Liver (tissue), 10 donors: ENCODE measurements at places on chromosomes 3 and 15. TPM values are rescaled to one million over a fixed set of nuclear protein-coding genes. Genes with fewer than 3 reads are reported as not detected.

SENP5 gene
- 26.9 TPM for total RNA-seq

HACL1 gene
- total RNA-seq = 46.9 TPM

TBC1D21 gene
- not detected for total RNA-seq

SLC9C1 gene
- total RNA-seq = not detected

GOLGA8T gene
- 0.08 TPM for total RNA-seq

LIPH gene
- total RNA-seq = 0.23 TPM

SLCO3A1 gene
- total RNA-seq = 1.6 TPM

SLC2A2 gene
- total RNA-seq = 506 TPM

FETUB gene
- total RNA-seq = 10.8 TPM

SYNM gene
- total RNA-seq = 1.0 TPM

CKMT1A gene
- total RNA-seq = 0.65 TPM

LIPC gene
- total RNA-seq = 136 TPM

CADM2 gene
- total RNA-seq = 0.92 TPM

UROC1 gene
- total RNA-seq = 5.9 TPM

GABRG3 gene
- total RNA-seq = not detected

PYGO1 gene
- 2.9 TPM for total RNA-seq

SLC28A1 gene
- total RNA-seq = 39.7 TPM

LRRC49 gene
- 0.33 TPM for total RNA-seq

RBMS3 gene
- 6.8 TPM for total RNA-seq

SRGAP3 gene
- 4.2 TPM for total RNA-seq

SH3GL3 gene
- total RNA-seq = not detected

TM2D3 gene
- 22.0 TPM for total RNA-seq

DLL4 gene
- total RNA-seq = 3.5 TPM

CCR8 gene
- total RNA-seq = not detected

PLS1 gene
- 21.9 TPM for total RNA-seq

SPTBN5 gene
- 0.14 TPM for total RNA-seq

LDHAL6B gene
- not detected for total RNA-seq

XCR1 gene
- total RNA-seq = under 0.01 TPM

GOLGA6A gene
- total RNA-seq = 1.4 TPM

SHF gene
- total RNA-seq = 15.2 TPM

IL5RA gene
- total RNA-seq = 0.08 TPM

ANKRD63 gene
- total RNA-seq = not detected

LCTL gene
- total RNA-seq = not detected

IL17RD gene
- total RNA-seq = 0.47 TPM

SERPINI2 gene
- not detected for total RNA-seq

CTDSPL2 gene
- total RNA-seq = 41.5 TPM

SPTSSB gene
- 1.0 TPM for total RNA-seq

SLC28A2 gene
- under 0.01 TPM for total RNA-seq

CPA3 gene
- 0.42 TPM for total RNA-seq

GHSR gene
- total RNA-seq = not detected
